ENCODE measurements at places on chromosomes 7 and 10.

- no peak for DNase-seq
Observed at GRCh38 chr10:28127881-28128280, 129.0 kb upstream of the ODAD2 start.

- no peak for DNase-seq
Observed at GRCh38 chr7:28903730-28904577, 54.2 kb downstream of the TRIL start.

DNA sequence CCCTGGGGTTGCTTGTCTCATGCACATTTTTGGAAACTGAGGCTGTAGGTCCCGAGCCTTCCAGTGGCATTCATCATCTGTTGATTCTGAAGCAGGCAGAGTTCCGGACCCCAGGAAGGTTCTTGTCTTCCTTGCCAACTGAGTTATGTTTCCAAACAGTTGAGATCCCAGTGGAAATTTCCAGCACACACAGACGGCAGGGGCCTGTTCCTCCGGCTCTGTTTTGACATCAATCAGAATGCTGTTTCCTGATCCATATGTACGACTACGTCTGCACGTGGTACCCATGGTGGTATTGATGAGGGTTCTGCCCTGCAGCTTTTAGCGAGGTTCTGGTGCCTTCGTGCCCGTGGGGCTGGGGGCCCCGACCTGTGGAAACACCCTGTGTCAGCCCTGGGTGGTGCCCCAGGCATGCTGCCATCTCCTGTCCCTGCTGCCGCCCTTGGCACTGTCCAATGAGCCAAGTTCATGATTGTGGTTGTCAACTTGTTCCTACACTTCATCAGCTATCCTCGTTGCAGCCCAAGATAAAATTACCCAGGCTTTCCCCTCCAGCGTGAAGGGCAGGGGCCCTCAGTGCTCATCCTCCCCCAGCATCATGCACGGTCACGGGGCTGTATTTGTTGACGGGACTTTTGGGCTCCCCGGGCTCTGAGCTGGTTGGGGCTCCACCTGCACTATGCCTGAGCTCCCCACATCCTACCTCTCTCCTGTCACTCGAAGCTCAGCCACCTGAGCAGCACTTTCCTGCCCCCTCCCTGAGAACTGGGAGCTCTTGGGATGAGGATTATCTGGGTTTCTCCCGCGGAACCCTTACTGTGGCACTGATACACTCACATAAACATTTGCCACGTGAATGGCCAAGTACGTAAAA lies 7.8 kb upstream of the DPYSL4 start:
- DNase-seq, result no peak

DNA sequence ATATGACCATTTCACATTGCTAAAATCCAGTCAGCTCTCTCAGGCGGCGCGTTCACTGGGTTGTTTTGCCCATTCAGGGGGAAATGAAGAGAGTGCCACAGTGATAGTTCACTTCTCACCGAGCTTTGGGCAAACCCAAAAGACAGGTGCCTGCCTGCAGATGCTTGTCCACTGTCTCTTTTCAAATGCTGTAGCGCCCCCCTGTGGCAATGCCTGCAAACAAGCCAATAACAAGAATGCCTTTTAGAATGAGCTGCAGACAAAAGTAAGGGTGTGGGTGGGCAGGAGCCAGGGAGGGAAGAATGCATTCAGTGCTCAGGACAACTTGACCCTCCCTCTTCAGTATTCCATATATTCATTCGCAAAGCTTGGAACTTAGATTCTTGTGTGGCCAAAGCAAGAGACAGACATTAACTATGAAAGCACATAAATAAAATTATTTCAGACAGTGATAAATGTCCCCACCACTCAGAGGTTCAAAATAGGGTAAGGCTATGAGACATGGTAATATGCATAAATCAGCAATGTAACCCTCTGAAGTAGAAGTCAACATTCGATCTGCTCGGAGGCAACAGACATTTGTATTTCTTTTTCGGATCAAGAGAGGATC lies 86.9 kb downstream of the JAZF1 start:
- DNase-seq, result peak; percentile 59

DNA sequence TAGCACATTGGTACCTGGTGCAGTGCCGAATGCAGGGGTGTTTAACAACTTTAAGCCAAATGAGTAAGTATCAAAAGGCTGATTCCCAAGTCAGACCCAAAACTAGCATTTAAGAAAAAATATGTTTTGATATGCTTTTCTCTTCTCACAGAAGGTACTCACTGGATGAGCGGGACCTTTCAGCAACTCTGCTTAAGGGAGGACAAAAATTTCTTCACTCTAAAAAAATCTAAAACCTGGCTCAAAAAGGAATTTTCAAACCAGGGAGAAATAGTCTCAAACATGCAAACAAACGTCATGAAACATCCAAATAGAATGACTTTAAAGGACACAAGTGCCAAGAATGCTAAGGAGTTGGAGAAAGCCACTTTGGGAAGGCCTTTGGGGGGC lies 962.1 kb downstream of the KCNMA1 start:
- DNase-seq, result no peak

DNA sequence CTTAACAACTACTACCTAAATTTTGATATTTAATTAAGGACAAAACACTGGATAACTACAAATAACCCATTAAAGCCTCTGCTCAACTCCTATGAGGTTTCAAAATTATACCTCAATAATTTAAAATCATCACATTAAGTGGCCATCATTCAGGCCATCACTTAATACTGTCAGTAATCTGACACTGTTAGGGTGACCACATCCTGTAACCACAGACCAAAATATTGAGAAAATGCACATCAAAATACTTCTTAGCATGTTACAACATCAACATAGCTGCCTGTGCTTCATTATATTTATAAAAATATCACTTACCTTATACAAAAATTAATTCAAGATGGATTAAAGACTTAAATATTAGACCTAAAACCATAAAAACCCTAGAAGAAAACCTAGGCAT lies 23.3 kb downstream of the SEM1 start:
- no peak for DNase-seq

DNA sequence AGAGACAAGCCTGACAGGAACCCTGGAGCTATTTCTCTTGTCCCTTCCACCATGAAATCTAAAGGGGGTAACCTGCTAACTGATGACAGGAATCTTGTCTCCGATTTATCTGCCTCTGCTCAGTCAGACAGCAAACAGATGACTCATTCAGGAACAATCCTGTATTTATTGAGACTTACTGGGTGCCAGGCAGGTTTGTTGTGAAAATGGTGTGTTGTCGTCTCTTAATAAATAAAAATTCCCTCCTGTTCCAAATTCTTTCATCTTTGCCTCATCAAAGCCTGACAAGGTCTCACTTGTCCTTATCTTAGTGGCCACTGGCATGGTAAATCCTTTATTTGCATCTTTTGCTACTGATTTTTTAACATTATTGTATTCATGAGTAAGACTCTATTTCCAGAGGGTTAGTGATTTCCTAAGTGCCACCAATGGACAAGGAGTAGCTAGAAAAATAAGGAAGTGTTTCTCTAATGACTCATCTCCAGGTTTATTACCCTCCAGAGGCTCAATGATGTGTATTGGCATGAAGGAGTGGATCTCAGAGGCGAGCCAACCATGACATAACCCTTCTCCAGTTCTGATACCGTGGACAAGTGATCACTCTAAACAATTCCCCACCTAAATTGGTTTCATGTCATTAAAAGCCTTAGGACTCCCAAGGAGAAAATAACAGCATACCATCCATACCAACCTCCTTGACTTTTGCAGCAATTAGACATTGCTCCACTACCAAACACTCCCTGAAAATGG lies 724.0 kb downstream of the GRID1 start:
- no peak for DNase-seq

DNA sequence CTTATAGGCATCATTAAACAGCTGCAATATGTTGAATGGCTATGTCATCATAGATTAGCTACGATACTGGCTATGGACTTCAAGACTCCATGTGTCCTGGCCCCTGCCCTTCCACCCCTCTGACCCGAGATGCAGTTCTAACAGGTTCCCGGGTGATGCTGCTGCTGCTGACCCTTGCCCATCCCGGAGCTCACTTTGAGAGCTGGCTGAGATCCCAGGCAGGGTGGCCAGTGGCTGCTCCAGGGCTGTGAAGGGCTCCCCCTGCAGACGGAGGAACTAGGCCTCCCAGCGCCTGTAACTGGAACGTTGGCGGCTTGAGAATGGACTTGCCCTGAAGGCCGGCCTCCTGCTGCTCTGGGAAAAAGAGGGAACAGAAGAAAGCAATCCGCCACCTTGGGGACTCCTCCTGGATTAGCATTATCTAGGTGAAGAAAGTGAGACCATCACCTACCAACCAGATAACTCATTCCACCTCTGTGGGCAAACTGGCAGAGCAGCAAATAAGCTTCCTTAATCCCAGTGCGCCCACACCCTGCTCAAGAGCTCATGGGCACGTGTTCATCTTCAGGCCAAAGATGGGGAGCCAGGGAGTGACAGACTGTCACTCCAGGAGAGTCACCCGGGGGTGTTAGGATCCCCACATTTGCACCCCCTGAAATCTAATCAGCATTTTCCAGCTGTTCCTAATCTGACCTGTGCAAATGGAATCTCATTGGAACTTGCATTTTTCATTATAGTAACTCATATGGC lies 56.8 kb downstream of the PARP12 start:
- DNase-seq, result no peak

DNA sequence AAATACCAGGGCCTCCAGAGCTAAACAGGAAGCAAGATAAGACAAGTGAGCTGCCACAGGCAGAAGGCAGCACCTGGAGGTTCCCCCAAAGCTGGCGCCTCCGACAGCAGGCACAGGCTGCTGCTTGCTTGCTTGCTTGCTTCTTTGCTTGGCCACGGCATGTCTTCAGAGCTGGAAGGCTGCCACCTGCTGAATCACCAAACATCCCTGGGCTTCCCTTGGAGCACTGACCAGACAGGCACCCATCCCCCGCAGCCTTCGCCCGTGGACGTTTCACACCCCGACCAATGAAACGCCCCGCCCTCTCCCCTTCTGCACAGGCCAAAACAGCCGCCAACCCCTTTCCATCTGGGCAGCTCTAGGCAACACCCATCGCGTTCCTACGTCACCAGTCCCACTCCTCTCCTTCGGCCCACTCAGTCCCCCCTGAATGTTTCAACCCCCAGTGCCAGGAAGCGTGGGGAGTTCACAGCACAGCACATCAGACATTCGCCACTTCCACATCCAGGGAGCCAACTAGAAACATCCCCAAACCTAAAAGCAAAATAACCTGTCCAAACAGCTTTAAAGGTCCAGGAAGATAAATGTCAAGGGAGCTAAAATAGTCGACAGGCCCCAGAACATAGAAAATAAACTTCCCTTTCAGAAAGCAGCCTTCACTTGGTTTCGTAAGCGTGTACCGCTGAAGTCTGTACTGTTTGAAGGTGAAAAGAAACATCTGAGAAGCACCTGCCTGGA lies 1.6 kb downstream of the SGMS1 start:
- peak; percentile 62 for DNase-seq

DNA sequence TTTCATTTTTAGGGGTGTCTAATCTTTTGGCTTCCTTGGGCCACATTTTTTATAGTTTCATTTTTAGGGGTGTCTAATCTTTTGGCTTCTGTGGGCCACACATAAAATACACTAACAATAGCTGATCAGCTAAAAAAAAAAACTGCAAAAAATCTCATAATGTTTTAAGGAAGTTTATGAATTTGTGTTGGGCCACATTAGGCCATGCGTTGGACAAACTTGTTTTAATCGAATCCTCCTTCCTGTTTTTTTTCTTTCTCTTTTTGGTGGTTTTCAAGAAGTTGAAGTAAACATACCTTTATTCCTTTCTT lies 37.4 kb downstream of the ZNRF2 start:
- no peak for DNase-seq

- DNase-seq, result no peak
Observed at GRCh38 chr10:125284875-125285597, 124.7 kb upstream of the CTBP2 start.

GRCh38 chr7:113657603-113658002 lies 261.2 kb downstream of the PPP1R3A start:
- DNase-seq, result no peak

GRCh38 chr10:50422259-50422658 lies 170.9 kb upstream of the ASAH2 start:
- no peak for DNase-seq

DNA sequence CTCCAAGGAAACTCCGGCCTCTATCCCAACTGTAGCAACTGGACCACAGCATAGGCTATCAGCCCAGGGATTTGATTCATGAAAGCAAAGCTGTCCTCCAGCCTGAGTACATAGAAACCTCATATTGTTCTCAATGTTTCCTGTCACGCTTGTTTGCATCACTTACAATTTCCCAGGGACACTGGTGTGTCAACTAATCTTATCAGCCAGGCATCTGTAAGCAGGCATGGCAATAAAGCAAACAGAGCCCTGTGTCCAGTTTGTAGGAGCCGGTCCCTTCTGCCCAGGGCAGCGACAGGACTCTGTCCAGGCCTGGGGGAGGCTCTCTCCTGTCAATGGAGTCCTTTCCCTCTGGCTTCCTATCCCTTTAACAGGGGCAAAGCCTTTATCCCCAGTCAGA lies 23.0 kb upstream of the CDHR3 start:
- no peak for DNase-seq

GRCh38 chr10:43272030-43272429 lies 5.2 kb upstream of the RASGEF1A start:
- no peak for DNase-seq

Data from activated naive CD4-positive, alpha-beta T cell treated with Interleukin-2 at 50 U/mL for 16 hours (primary cell).